GM23248 (cell line): ENCODE measurements at places on chromosomes 11 and 22. TPM values are rescaled to one million over a fixed set of nuclear protein-coding genes. Genes with fewer than 3 reads are reported as not detected.

DNA sequence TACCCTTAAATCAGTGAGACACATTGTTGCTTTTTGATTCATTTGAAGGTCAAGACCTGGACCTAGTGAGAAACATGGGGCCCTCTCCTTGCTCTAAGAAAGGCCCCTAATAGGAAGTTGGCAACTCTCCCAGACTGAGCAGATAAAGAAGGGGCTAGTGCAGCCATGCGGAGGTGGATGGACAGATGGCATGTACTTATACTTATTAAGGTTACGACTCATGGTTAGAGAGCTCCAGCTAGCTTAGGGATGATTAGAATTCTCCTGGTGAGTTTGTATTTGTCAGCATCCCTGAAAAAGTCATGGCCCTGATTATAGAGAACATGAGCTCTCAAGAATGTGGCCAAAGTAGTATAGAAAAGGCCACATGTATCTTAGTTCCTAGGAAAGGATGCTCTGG, 112.1 kb upstream of the BDNF start:
- DNase-seq: peak; percentile 20

DNA sequence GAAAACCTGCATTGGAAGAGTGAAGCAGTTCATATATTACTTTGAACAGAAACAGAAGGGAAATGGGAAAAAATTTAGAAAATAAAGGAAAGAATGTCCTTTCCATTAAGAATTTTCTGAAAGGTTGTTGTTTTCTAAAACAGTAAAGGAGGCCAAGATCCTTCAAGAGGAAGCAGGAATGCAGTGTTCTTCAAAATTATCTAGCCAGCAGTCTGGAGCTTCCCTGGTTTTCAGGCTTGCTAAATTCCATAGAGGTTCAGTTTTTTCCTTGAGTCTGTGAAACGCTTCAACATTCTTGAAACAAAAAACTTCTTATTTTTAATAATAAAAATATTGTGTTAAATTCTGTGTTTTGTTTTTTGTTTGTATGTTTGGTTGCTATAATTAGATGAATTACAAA, 189.0 kb upstream of the ANO3 start:
- DNase-seq: no peak

- DNase-seq: no peak
Measured at GRCh38 chr11:86578727-86579405, 93.5 kb downstream of the ME3 start.

GRCh38 chr11:35167426-35167954, 28.5 kb downstream of the CD44 start:
- peak; percentile 65 for DNase-seq

DNA sequence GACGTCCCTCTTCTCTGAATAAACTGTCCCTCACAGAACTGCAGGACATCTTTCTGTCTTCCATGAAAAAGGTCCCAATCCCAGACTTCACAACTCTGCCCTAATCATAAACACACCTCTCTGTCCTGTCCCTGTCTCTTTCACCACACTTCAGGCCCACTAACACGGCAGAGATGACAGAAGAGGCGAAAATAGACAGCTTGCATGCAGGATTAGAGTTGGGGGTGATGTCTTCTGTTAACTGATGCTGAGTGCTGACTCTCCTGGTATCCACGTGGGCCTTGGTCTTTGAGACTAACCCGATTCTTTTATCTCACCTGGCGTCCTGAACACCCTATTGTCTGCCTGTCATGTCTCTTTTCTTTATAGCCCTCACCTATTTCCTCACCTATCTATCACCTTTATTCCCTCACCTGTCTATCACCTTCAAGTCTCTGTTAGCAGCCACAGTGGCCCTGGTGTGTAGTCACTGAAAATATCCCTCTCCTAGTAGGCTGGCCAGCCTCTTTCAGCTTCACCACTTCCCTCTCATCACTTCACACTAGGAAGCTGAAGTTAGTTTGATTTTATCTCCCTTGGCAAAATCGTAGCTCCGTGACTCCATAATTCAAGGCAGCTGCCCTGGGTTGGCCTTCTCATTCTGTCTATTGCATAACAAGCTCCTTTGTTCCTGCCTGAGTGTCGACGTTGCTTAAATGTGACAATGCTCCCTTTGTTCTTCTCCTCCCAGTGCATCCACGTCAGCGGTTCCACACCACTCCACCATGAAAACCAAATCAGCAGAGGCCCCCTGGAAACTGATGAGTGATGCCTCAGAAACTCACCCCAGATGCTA, 30.6 kb upstream of the DRD2 start:
- DNase-seq: peak; percentile 96

- peak; percentile 19 for DNase-seq
Measured at GRCh38 chr11:88384669-88385005, 47.1 kb upstream of the CTSC start.

- DNase-seq: peak; percentile 81
Measured at GRCh38 chr22:35987487-35987886, 41.1 kb downstream of the RBFOX2 start.

- peak; percentile 10 for DNase-seq
Measured at GRCh38 chr11:134277183-134278001, 1.2 kb downstream of the GLB1L3 start.

DNA sequence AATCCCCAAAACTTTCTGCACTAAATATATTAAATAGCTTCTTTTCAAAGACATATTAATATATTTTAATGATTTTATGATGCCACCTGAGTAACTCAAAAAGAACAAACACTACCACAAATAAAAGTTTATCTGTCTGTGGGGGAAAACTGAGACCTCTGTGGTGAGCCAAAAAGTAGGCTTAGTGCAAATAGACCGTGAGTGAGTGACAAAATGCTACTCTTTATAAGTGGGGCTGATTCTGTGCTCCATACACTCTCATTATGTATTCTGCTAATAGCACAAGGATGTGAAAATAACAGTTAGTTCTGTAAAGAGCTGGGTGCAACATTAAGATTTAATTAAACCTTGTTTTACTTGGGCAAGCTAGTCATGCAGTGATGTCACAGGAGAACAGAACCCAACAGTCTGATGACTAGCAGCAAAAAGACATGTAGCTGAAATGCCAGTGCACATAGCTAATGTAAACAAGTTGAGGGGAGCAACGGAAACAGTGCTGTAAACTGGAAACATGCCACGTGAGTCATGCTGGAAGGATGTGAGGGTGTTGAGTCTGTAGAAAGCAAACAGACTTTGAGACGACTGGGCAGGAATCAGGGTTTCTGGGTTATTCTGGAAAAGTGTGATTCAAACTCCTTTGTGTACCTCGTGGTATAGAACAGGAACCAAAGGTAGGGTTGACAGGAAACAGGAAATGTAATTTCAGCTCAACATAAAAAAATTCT, 1130.4 kb downstream of the LRRC4C start:
- peak; percentile 84 for DNase-seq

DNA sequence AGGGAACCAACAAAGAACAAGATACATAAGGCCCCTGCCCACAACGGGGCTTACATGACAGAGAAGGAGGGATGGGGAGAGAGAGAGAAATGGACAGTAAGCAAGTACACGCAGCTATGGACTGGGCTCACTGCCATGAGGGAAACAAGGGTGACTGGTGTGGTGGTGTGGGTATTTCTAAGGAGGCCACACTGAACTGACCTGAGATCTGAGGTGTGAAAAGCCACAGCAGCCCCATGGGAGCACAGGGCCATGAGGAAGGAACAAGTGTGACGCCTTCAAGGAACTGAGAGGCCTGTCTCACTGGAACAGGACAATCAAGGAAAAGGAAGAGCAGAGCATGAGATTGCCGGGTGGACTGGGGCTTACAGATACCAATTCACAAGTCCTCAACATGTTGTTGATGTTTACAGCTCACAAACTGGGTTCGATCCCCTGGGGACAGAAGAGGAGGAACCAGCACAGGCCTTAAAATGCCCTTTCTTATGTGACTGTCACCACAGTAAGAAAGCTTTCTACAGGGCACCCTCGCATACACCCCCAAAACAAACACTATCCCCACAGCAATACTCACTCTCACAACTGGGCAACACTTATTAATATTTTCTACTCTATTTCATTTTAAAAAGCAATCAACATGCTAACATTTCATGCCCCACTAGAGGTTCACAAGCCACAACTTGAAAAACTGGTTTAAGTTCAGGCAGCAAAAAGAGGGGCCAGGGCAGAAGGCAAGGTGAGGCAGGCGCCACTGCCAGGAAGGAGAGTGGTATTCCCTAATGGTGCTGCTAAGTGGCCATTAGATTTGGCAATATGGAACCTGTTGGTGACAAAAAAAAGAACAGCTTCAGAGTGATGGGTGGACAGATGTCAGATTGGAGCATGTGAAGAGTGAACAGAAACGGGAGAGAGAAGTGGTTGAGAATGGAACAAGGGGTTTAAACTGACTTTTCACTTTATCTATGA, 39.1 kb downstream of the TCIRG1 start:
- DNase-seq: no peak

DNA sequence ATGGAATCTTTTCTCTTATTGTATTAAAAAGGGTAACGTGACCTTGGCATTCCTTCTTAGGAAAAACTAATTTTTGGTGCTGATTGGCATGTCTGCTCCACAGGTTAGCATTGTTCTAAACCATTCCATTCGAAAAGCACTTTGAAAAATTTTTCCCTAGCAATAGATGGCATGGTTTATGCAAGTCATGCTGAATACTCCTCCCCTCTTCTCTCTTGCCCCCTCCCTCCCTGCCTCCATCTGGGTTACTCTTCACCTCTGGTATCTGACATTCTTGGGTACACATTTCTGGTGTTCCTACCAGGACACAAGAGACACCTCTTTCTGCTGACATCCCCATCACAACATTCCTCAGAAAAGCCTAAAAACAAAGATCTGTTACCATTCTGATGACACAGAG, 1.5 kb upstream of the SLC22A25 start:
- DNase-seq: no peak

- DNase-seq: no peak
Measured at GRCh38 chr22:20822240-20822639, 36.4 kb downstream of the PI4KA start.

GRCh38 chr22:47149976-47150375, 387.5 kb downstream of the TBC1D22A start:
- no peak for DNase-seq

DNA sequence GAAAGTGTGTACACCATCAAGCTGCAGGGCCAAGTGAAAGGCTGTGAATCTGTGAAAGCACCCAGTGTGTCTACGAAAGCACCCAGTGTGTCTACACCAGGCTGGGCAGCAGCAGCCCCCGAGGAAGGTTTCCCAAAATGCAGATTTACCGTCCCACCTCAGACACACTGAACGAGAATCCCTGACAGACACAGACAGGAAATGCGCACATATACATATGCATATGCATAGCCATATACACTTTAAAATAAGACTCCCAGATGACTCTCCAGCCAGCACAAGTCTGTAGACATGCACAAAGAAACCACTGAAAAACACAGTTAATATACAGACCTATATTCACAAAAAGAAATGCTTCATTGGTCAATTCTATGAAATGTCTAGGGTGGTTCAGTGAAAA, 155.5 kb upstream of the OPCML start:
- no peak for DNase-seq

BTBD18 gene
- not detected in 2 replicates for total RNA-seq

MS4A3 gene
- not detected in 2 replicates for total RNA-seq

MLC1 gene
- total RNA-seq: not detected in 2 replicates

MIAT gene
- total RNA-seq: 0.43 and 0.63 TPM in 2 replicates

NAALAD2 gene
- 0.76 TPM in 1 of 2 replicates, not detected in the other for total RNA-seq

SELENOH gene
- 96.6 and 123 TPM in 2 replicates for total RNA-seq

LRRN4CL gene
- 6.9 and 12.3 TPM in 2 replicates for total RNA-seq
